ENCODE measurements at places on chromosomes 2 and 18.

- DNase-seq, result no peak
Measured at GRCh38 chr2:128490321-128490720, 171.7 kb upstream of the HS6ST1 start.

- no peak for DNase-seq
Measured at GRCh38 chr18:57784034-57784800, 18.9 kb downstream of the ATP8B1 start.

DNA sequence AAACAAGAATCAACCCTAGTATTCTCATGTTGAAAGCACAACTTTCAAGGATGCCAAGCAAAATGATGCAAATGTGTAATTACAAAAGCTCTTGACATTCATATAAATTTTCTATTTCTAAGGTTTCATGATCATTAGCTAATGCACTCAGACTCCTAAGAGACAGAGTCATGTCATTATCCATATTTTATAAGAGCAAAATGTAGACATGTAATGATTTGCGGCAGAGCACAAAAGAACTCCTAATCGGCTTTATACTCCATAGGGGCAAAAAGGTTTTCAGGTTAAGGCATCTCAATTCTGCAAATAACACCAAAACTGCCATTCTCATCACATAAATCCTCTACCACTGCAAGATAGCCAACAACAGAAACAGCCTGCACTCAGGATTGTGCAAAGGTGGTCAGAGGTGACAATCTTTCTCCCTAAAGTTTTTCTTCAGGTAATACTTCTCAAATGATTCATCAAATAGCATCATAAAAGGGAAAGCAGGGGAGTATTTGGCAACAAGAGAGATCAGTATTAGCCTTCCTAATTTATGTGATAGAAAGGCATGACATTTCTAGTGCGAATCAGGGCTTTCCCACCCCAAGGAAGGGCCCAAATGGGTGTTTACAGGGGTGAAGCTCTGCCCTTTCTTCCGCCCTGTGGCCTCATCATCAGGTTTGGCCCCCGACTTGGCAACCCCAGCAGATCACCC lies 64.7 kb downstream of the STK39 start:
- DNase-seq, result no peak

DNA sequence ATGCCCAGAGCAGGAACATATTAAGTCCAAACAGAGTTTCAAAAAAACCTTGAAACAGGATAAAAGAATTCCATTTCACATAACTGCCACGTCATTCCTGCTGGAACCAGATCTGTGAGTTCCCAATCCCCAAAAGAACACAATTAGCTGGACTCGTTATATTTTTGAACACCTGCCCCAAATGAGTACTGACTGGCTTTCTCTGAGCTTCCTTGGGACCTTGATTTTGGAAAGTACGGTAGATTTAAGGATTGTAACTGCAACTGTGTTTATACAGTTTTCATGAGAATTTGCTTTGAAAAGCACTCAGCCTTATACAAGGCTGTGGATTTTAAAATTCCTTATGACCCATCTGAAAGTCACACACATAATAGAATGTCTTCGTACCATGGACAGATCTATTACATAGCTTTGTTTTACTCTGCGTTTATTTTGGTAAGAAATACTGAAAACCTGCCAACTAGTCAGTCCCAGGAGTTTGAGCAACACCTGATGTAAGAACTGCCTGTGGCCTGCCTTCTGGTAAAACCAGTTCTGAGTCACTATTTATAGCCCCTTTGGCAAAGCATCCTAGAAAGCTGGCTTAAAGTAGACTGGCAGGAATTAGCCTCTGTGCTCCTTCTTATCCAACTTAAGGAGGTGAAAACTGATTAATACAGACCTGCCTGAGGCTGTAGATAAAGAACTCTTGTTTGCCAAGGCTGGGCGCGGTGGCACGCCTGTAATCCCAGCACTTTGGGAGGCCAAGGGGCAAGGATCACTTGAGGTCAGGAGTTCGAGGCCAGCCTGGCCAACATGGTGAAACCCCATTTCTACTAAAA lies 48.1 kb downstream of the MERTK start:
- peak; percentile 12 for DNase-seq

- peak; percentile 47 for DNase-seq
Measured at GRCh38 chr2:71190656-71191569, 36.0 kb downstream of the PAIP2B start.

- DNase-seq, result peak; percentile 47
Measured at GRCh38 chr2:217160103-217160743, 300.4 kb upstream of the TNP1 start.

DNA sequence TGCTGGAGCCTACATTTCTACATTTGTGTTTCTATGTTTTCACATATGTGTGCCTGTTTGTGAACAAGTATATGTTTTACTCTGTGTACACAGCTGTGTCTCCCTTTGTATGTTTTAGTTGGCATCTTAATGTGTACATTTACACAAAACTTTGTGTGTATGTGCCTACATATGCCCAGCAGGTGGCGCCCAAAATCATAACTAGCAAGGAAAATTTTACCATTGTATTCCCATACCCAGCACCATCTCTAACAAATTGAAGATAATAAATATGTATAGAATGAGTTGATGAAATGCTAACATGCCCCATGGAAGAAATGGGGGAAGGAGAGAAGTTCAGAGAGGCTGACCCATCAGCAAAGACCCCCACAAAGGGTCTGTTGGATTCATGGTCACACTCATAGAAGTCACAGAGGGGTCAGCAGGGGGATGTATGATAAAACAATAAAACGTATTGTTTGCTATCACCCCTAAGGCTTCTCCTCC lies 48.1 kb downstream of the PKDCC start:
- DNase-seq, result peak; percentile 87

GRCh38 chr2:148451046-148451445 lies 193.5 kb upstream of the EPC2 start:
- peak; percentile 77 for DNase-seq

DNA sequence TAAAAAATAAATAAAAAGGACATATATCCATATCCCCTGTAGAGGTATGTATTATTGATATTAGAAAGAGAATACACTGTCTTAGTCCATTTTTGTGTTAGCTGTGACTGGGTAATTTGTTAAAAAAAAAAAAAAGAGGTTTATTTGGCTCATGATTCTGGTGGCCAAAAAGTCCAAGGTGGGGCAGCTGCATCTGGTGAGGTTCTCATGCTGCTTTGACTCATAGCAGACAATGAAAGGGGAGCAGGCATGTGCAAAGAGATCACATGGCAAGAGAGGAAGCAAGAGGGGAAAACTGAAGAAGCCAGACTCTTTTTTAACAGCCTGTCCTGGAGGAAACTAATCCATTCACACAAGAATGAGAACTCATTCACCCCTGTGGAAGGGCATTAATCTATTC lies 101.6 kb upstream of the MAP4K3 start:
- DNase-seq, result no peak

DNA sequence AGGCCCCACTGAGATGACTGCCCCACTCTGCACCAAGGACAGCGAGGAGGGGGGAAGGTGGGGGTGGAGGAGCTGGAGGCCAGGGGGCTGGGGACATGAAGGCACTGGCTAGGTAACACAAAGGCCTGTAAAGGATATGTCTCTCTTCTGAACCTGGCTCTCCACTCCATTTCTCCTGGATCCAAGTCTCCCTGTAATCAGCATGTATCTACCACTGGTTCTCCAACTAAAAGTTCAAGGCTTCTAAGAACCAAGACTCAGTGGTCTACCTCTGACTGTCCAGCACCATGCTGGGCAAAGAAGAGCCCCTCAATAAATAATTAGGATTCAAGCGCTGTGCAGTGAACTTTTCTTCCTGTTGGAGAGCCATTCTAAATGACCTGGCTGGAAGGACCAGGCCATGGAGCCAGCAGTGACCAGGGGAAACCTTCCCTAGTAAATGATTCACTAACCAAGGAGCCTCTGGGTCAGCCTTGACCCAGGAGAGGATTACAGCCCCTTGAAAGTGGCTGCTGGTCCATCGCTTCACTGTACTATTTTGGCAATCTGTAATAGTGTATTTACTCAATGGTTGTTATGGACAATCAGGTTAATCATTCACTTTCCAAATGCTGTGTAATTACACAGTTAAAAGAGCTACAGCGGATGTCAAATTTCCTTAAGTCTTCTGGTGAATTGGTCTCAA lies 73.2 kb downstream of the BCL11A start:
- DNase-seq, result no peak

DNA sequence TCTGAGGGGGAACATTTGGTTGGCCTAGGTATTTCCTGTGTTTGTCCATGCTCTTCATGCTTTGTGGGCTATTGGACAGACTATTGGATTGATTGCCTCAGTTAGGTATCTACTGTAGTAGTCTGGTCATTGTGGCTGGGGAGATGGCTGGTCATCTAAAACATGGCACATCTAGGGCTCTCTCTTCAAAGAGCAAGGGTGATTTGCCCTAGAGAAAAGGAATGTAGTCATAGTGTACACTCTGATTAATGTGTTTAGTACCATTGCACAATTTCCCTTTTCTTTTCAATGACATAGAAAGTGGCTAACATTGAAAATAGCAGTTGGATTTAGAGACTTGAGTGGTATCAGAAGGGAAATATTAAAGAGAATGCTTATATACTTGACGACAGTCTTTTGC lies 114.3 kb downstream of the LCLAT1 start:
- DNase-seq, result peak; percentile 17

GRCh38 chr2:157337978-157338377 lies 12.4 kb upstream of the ERMN start:
- no peak for DNase-seq

- peak; percentile 86 for DNase-seq
Measured at GRCh38 chr18:57581301-57581934, 5.1 kb downstream of the FECH start.

- no peak for DNase-seq
Measured at GRCh38 chr2:17540093-17540812, at the start of gene VSNL1. VSNL1 (plus strand) TSS chr2:17540696; CDS start chr2:17592075, 51,379 bp downstream.

DNA sequence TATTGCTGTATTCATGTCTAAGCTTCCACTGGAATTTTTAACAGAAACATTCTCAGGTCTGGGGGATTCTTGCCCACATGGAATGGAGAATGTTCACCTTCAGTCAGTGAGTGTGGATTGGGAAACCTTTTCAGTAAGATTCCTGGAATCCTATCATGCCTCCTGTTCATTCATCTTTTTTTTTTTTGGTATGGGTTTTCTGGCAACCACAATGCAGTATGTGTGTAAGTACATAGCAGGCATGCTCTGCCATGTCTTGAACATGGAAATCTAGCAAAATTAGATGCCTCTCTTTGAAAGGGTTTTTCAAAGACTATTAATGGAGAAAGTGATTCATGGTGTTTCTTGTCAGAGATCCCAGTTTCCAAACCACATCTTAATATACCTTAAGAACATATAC lies 176.5 kb downstream of the LTBP1 start:
- DNase-seq, result no peak

DNA sequence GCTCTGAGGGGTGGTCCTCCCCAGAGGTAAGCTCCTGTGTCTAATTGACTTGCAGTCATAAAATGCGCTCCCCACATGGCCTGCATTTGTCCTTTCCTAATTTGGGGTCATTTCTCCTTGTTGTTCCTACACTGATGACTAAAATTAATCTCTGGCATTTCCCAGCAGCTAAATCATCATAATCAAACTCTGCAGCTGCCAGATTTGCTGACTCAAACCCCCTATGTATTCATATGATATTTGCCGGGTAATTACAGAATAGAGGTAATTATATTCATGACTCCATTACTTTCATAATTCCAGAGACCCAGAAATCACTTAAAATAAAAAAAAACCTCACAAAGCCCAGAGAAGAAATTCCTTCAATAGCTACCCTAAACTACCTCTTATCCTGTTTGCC lies 331.4 kb upstream of the KLHL29 start:
- no peak for DNase-seq

GRCh38 chr2:171128461-171128860 lies 32.2 kb downstream of the TLK1 start:
- DNase-seq, result no peak

GRCh38 chr2:207144173-207144785 lies 21.5 kb downstream of the KLF7 start:
- DNase-seq, result peak; percentile 60

DNA sequence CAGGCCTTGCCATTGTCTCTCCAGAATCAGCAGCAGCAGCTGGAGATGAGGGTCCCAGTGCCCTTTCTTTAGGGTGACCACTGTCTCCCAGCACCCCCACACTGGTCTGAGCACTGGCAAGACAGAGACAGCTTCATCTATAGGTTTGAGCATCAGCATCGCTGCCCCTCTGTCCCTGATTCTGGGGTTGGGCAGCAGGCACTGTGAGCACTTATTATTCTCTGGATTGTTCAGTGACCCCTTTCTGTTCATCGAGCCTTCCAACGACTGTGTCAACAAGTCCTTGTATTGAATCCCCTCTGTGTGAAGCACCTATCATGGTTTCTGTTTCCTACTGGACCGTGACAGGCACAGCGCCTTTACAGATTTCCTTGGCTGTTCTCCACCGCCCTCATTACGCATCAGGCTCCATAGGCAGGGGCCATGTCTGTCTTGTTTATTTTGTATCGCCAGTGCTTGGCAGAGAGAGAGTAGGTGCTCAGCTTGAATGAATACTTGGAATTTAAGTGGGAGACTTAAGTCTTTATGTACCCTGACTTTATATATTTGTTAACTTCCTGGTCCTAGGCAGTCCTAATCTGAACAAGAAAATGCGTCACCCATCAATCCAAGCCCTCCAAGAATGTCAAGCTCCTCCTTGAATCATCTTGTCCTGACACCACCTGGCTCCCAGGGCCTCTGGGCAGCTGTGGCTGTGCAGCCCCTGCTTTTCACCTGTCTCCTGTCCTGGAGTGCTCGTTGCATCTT lies 11.4 kb downstream of the MALL start:
- DNase-seq, result no peak

- peak; percentile 32 for DNase-seq
Measured at GRCh38 chr18:13611142-13611600, 115.2 kb downstream of the FAM210A start.

DNA sequence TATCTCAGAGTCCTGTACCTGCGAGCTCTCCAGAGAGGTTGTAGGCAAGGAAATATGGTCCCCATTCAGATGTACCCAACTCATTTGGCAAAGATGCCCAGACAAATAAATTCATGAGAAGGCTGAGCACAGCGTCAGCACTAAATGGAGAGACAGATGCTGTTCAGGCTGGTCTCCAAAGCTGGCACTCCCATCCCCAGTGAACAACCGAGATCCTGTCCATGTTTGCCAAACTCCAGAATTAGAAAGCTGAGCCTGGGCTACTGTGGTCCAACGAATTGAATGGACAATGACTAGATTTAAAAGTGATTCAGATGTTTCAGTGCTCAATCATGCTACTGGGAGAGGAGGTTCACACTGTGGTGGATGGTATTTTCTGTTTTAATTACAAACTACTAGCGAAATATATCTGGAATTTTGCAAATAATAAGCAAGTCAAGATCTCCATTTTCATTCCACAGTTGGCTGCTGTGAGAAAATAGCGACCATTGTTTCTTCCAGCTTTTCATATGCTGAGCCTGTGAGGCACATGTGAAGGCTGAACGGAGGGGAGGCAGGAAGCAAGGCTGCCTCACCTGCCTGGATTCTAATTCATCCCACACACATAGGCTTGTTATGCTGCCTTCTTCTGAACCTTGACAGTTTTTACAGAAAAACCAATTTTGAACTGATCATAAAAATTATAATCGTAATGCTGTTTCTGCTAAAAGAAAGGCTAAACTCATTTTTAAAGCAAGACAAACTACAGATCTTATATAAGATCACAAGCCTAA lies 22.6 kb upstream of the DAPL1 start:
- no peak for DNase-seq
